ENCODE measurements at places on chromosomes 5 and 9.

DNA sequence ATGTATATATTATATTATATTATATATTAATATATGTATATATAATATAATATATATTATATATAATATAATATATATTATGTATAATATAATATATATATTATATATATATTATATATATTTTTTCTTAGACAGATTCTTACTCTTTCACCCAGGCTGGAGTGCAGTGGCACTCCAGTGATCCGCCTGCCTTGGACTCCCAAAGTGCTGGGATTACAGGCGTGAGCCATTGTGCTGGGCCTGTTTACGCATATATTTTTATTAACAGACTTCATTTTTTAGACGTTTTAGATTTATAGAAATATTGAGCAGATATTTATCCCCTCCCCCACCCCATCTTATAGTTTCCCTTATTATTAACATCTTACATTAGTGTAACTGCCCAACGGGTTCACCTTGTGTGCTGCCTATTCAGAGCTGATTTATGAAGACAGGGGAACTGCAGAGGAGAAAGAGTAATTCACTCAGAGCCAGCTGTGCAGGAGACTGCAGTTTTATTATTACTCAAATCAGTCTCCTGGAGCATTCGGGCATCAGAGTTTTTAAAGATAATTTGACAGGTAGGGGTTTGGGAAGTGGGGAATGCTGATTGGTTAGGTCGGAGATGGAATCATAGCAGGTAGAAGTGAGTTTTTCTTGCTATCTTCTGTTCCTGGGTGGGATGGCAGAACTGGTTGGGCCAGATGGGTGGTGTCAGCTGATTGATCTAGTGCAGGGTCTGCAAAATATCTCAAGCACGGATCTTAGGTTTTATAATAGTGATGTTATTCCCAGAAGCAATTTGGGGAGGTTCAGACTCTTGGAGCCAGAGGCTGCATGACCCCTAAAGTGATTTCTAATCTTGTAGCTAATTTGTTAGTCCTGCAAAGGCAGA lies 93.4 kb downstream of the UNC13B start:
- DNase-seq, result no peak

GRCh38 chr5:55495216-55495615 lies 39.5 kb downstream of the PLPP1 start:
- DNase-seq, result no peak

DNA sequence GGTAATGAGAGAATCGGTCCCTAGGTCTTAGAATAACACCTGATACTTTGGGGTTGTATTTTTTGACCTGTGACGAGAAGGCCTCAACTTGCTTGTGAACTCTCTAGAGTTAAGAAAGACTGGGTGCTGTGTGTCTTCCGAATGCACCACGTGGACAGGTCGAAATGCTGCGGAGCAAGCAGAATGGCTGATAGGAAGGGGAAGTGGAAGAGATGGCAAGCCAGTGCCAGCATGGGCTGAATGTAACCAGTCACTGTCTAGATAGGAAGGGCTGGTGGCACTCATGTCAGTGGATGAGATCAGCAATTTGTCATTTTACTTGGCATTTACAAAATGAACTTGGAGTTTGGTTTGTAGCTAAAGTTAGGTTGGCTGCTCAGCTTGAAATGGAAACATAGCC lies 5.6 kb downstream of the OTULINL start:
- DNase-seq, result no peak

DNA sequence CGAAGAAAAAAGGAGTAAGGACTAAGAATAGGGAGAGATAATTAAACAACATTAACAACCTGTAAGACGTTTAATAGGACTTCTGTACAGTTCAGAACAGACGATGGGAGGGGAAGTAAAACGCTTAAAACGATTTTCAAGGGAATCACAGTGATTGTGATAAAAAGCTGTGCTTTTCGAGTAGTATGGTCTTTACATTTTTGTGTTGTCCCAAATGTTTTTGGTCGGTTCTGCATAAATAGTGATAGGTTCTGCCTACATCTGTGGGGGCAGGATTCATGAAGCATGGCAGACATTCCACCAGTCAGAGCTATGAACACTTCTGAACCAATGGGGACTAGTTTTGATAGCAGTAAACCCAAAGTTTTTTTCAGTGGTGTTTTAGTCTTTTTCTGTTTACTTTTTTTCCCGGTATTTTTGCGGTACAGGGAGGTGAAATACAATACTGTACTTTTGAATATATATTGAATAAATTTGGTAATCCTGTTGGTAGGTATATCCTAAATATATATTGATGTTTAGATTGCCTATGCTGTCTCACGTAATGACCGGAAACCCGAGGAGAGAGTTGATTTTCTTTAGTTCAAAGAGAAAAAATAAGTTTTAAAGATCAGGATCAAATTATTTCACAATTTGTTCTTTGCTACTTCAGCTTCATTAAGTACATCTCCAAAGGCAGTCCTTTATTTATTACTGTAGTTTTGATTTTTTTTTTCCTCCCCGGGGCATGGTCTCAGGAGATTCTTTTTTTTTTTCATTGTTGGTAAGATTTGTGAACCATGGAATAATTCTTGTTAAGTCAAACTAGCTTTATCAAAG lies 1.3 kb downstream of the ERBIN start:
- DNase-seq, result no peak

GRCh38 chr5:15995341-15996052 lies 184.1 kb downstream of the MARCHF11 start:
- no peak for DNase-seq

- no peak for DNase-seq
Observed at GRCh38 chr5:179327021-179327735, 18.1 kb downstream of the ADAMTS2 start.

DNA sequence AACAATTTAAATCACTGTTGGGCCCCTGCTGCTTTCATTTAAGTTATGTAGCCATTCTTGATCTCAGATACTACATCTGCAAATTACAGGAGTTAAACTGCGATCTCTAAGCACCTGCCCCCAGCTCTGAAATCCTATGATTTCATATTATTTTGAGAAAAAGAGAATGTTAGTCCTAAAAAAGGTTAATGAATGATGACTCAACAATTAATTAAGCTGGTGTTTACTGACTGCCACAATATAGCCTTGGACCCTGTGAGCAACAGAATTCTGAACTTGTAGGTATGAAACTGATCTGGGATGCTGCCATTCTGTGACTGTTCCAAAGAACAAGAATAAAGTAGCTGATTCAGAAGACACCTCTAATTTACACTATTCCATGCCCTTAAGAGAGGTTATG lies 124.4 kb upstream of the FBXL7 start:
- no peak for DNase-seq

- DNase-seq, result no peak
Observed at GRCh38 chr9:3682186-3682585, 156.4 kb upstream of the RFX3 start.

DNA sequence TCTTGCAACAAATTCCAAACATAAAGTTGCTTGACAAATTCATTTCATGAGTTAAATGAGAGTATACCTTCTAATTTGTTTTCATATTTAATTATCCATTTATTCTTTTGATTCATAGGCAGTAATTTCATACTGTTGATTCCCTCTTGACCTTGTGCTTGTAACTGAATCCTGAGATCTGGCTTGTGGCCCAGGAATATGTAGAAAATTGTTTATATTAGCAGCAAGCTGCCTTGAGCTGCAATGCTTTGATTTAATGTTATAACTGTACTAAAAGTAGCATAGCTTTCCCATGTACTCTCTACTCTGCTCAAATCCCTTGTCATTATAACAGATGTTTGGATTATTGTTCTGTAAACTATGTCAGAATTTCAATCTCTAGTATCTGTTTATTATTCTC lies 780.7 kb downstream of the NR2F1-AS1 start:
- DNase-seq, result no peak

GRCh38 chr5:1515921-1516571 lies 7.7 kb downstream of the LPCAT1 start:
- DNase-seq, result no peak
